Right lobe of liver (tissue), 6 donors: ENCODE measurements at places on chromosomes 6 and 20.

- DNase-seq: no peak
- no peak overlapping the region for H3K4me3 ChIP-seq
- H3K36me3 ChIP-seq: no peaks in the 10 kb centered on the region
- H3K27me3 ChIP-seq: no peaks in the 10 kb centered on the region
- no peaks in the 10 kb centered on the region for H3K4me1 ChIP-seq
- H3K27ac ChIP-seq: no peak overlapping the region
These were observed 37.9 kb downstream of the AGPAT4 start for GRCh38 chr6:161235776-161236633.

- no peak overlapping the region for H3K27ac ChIP-seq
- no peaks in the 10 kb centered on the region for H3K4me1 ChIP-seq
- H3K27me3 ChIP-seq: no peaks in the 10 kb centered on the region
- no peaks in the 10 kb centered on the region for H3K36me3 ChIP-seq
These were observed 10.4 kb upstream of the THBS2 start for GRCh38 chr6:169263836-169264608.

DNA sequence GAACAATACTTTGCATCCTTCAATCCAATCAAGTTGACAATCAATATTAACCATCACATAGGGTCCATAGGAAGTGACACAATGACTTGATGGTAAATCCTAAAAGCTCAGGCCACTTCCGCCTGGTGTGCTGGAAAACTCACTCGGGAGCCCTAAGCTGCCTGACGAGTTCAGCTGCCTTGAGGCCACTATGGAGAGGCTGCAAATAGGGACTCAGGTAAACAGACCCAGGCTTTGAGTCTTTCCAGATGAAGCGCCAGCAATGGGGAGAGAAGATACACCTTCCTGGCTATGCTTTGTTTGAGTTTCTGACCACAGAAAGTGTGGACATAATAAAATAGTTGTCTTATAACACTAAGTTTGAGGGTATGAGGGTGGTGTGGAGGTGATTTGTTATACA is 112.6 kb downstream of the GPR63 start:
- DNase-seq: no peak
- no peaks in the 10 kb centered on the region for H3K27me3 ChIP-seq
- H3K36me3 ChIP-seq: no peaks in the 10 kb centered on the region
- H3K4me3 ChIP-seq: no peak overlapping the region

- H3K27ac ChIP-seq: no peak overlapping the region
- no peak for DNase-seq
- H3K4me1 ChIP-seq: no peaks in the 10 kb centered on the region
- H3K4me3 ChIP-seq: no peak overlapping the region
- H3K36me3 ChIP-seq: no peaks in the 10 kb centered on the region
- H3K27me3 ChIP-seq: no peaks in the 10 kb centered on the region
These were observed 284.1 kb upstream of the PLN start for GRCh38 chr6:118263921-118264486.

DNA sequence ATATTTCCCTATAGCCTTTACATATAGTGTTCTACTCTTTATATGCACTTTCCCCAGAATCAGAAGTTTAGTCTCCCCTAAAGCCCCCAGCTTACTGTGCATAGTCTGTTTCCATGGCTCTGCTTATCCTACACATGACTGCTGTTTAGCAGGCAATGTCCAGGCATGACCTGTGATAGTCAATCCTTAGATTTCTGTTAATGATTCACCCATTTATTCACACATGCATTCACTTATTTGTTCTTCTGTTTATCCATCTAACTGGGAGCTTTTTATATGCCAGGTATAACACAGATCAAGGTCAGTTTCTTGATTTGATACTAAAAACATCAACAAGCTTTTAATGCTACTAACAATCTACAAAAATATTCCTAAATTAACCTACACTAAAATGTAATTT is 300.8 kb downstream of the PHF3 start:
- no peak overlapping the region for H3K4me3 ChIP-seq
- peaks cover 4% of the 10 kb centered on the region for H3K4me1 ChIP-seq
- peak overlapping the region; percentile 34 for H3K27ac ChIP-seq
- no peaks in the 10 kb centered on the region for H3K36me3 ChIP-seq
- no peaks in the 10 kb centered on the region for H3K27me3 ChIP-seq

GRCh38 chr20:36439040-36439730 is 102.1 kb upstream of the MYL9 start:
- H3K4me3 ChIP-seq: no peak overlapping the region
- no peak overlapping the region for H3K27ac ChIP-seq
- no peaks in the 10 kb centered on the region for H3K4me1 ChIP-seq
- peak; percentile 66 for DNase-seq

DNA sequence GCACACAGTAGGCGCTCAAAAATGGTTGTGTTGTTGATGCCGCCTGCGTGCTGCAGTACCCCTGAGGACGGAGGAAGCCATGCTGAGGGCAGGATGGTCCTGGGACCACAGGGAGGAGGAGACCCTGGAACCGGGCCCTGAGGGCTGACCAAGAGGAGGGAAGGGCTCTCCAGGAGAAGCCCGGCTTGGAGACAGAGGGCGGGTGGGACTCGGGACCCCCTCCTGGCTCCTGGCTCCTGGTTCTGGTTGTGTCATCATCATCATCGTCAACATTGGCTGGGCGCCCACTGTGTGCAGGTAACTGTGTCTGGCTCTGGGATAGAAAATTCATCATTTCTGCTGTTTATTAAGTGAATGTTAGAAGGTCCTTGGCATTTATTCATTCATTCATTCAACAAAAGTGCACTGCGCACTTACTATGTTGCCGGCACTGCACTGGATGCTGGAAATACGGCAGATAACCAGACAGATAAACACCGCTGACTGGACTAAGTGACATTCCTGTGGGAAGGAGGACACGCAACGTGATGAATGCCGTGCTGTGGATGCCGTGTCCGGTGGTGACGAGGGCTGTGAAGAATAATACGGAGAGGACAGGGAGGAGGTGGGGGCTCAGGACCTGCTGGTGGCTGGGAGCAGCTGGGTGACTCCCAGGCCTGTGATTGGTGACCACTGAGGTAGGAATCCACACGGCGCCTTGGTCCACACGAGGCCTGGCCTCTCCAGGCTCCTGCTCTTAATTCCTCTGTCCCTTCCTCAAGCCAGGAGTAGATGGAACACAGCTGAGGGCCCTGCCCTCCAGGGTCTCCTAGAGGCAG is 35.3 kb downstream of the SPDEF start:
- H3K27ac ChIP-seq: no peak overlapping the region
- no peaks in the 10 kb centered on the region for H3K27me3 ChIP-seq
- DNase-seq: no peak
- no peaks in the 10 kb centered on the region for H3K36me3 ChIP-seq

GRCh38 chr6:4636191-4636880 is 139.9 kb upstream of the CDYL start:
- H3K27me3 ChIP-seq: no peaks in the 10 kb centered on the region
- no peak overlapping the region for H3K27ac ChIP-seq
- no peak for DNase-seq
- H3K4me3 ChIP-seq: no peak overlapping the region

- H3K27me3 ChIP-seq: no peaks in the 10 kb centered on the region
- H3K27ac ChIP-seq: no peak overlapping the region
- peaks cover 3% of the 10 kb centered on the region for H3K36me3 ChIP-seq
- H3K4me3 ChIP-seq: no peak overlapping the region
- peak; percentile 16 for DNase-seq
These were observed 3.5 kb downstream of the VARS1 start for GRCh38 chr6:31792090-31792374.

GRCh38 chr6:35955970-35956369 is 35.1 kb upstream of the SRPK1 start:
- no peak overlapping the region for H3K27ac ChIP-seq
- DNase-seq: no peak
- no peak overlapping the region for H3K4me3 ChIP-seq

DNA sequence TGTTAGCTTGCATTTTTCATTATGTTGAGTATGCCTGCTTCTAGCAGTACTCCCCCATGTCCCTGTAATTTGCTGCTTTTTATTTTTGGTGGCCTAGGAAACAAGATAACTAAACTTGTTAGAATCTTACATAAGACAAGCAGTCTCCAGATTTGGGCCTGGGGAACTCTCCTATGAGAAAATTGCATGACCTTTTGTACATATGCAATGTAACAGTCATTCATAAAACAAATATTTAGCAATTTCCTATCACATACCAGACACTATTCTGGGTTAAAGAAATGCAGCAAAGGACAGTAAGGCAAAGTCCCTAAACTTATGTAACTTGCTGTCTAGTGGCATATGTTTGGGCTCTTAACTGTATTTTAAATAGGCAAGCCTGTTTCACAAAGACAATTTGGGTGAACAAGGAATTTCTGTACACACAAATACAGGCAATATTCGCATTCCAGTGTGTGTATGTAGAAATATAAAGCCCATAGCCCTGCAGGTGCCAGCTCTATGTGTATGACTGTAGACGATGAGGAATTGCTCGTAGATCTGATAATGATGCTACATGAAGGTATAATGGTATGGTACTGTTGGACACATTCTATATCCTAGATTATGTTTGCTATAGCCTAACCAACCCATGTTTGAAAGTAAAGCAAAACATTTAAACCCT is 305.2 kb upstream of the CITED2 start:
- H3K36me3 ChIP-seq: no peaks in the 10 kb centered on the region
- no peaks in the 10 kb centered on the region for H3K4me1 ChIP-seq
- no peak overlapping the region for H3K27ac ChIP-seq
- no peak for DNase-seq
- no peak overlapping the region for H3K4me3 ChIP-seq

DNA sequence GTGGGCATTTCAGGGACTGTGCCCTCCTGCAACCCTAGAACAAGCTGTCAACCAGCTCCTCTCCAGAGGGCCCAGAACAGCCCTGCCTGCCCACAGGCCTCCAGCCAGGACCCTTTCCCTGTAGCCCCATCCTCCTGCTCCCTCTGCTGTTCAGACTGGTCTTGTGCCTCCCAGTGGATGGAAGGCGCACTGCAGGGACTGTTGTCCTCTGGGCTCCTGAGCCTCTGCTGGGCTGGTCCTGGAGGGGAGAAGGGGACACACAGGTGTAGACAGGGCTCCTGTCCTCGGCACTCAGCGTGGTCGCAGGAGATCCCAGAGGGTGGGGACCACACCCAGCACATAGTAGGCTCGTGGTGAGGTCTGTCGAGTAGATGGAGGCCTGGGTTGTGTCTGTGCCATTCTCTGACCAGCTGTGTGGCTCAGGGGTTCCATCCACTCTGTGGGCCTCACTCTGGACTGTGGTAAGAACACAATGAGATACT is 11.5 kb downstream of the ITPR3 start:
- DNase-seq: no peak
- H3K4me3 ChIP-seq: no peak overlapping the region
- no peaks in the 10 kb centered on the region for H3K4me1 ChIP-seq
- no peaks in the 10 kb centered on the region for H3K36me3 ChIP-seq

- H3K36me3 ChIP-seq: no peaks in the 10 kb centered on the region
- no peaks in the 10 kb centered on the region for H3K4me1 ChIP-seq
- no peak for DNase-seq
- no peak overlapping the region for H3K4me3 ChIP-seq
These were observed 85.2 kb downstream of the SHLD1 start for GRCh38 chr20:5835321-5835821.

DNA sequence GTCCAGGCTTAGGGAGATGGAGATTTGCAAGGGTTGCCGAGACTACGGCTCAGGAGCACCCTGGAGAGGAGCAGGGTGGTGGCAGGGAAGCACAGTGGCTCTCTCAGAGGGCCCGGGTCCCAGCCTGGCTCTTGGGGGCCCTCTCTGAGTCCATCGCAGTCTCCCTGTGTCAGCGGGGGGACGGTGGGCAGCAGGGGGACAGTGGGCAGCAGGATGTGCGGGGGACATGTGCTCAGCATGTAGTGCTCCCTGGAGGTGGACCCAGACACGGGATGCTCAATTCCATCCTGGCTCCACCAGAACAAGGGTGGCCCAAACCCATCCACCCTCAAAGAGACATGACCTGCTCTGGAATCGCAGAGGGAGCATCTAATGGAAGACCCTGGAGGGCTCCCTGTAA is 43.0 kb upstream of the ZBP1 start:
- peak; percentile 38 for DNase-seq
- no peaks in the 10 kb centered on the region for H3K27me3 ChIP-seq
- H3K4me1 ChIP-seq: no peaks in the 10 kb centered on the region
- no peaks in the 10 kb centered on the region for H3K36me3 ChIP-seq
- H3K27ac ChIP-seq: no peak overlapping the region
